ENCODE measurements at places on chromosomes 5 and 9. TPM values are rescaled to one million over a fixed set of nuclear protein-coding genes. Genes with fewer than 3 reads are reported as not detected.

SPINK4 gene
- total RNA-seq: not detected

ADAM19 gene
- total RNA-seq: 37.7 TPM

MYORG gene
- total RNA-seq: 19.8 TPM

DNA sequence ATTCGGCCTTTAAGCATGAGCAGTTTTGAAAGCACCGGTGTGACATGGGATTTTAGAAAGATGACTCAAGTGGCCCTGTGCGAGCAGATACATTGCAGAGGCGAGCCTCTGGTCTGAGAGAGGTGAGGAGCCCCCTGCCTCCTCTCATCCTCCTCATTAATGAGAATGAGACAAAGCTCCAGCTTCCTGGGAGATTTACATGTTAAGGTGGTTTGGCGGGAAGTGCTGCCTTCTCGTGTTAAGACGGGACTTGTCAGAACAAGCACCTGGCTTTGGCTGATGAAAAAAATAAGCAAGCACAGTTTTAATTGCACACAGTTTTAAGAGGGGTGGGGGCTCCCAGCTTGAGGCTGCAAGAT, 68.1 kb downstream of the ACTL7B start:
- no peak for DNase-seq

DNA sequence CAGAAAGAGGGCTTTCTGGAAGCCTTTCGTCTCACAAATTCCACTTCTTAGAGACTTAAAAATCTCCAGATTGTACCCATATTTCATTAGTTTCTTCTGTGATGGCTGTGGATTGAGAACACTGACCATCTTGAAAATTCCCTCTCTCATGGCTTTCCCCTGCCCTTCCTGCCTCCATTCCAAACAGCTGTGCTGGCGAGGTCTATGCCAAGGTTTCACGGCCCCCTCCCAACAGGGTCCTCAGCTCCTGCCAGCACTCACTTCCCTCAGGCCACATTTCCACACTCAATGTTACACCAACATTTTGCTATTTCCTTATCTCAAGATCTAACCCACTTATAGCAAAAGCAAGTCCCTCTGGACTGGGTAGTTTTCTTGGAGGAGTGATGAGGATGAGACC, 40.3 kb upstream of the EQTN start:
- DNase-seq: no peak

- no peak for DNase-seq
Observed at GRCh38 chr5:121945261-121945660, 16.5 kb upstream of the SRFBP1 start.

DNA sequence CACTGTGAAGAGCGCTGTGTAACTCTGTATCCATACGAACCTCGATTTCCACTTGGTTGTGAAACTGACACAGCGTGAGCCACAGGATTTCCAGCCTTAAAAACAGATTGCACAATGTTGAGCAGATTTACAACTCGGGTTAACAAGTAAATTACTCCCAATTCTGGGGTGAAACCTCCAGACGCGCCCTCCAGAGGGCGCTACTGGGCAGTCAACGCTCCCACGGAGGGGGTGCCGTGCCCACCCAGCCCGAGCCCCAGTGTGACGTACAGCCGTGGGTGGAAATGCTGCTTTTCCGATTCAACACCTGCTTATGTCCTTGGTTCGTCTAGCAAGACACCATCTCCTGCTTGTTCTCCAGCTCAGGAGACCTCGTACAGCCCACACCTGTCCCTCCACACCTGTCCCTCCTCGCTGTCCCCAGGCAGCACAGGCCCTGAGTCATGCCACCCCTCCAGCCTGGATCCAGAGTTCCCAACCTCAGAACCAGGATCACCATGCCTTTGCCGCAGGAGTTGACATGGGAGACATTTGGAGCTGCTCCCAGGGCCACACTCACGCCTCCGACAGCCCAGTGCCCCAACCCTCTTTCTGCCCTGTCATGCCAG, 34.4 kb upstream of the SLC6A3 start:
- peak; percentile 96 for DNase-seq

GRCh38 chr9:33903157-33903780, 86.3 kb downstream of the UBE2R2 start:
- DNase-seq: no peak

DNA sequence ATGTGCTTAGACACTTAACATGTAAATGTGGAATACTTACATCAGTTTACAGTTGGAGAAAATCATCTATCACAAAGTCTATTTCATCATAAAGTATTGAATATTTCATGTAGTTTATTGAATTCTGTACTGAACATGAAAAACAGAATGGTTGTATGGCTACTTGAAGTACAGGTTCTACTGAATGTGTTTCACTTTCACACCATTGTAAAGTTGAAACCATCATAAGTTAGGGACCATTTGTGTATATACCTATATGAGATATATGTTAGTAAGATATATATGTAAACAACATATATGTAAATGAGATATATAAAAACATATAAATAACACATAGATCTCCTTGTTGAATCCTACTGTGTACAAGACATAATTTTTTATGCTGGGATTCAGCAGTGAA, 63.0 kb upstream of the TAF11L2 start:
- DNase-seq: no peak

DNA sequence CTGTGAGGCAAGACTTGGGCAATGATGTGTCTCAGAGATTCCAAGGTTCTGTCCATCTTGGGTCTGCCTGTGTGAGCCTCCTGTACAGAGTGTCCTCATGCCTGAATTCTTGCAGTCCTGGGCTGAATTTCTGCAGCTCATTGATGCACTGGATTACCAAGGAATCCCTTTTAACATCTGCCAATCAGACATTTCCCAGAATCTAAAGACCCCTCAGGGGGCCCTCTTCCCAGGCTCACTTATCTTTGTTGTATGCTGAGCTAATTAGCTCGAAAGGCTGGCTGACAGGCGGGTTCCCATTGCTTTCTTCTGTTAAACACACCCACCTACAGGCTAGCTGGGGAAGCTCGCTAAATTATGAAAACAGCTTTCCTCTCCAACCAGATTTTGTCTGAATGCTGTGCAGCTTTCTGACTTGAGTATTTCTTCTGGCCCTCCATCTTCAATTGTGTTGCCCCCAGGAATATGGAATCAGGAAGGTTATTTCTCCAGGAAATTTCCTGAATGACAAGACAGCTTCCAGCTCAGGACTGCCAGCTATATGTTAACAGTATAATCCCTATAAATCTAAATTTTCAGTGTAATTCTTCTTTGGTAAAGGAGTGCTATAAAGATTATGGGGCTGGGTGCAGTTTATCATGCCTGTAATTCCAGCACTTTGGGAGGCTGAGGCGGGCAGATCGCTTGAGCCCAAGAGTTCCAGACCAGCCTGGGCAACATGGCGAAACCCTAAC, at the start of gene LIX1:
TSS of gene LIX1 (minus strand) at position 91 of the 734 bp plus-strand sequence. CDS start at position 56, 35 bp downstream.
- DNase-seq: peak; percentile 24

DNA sequence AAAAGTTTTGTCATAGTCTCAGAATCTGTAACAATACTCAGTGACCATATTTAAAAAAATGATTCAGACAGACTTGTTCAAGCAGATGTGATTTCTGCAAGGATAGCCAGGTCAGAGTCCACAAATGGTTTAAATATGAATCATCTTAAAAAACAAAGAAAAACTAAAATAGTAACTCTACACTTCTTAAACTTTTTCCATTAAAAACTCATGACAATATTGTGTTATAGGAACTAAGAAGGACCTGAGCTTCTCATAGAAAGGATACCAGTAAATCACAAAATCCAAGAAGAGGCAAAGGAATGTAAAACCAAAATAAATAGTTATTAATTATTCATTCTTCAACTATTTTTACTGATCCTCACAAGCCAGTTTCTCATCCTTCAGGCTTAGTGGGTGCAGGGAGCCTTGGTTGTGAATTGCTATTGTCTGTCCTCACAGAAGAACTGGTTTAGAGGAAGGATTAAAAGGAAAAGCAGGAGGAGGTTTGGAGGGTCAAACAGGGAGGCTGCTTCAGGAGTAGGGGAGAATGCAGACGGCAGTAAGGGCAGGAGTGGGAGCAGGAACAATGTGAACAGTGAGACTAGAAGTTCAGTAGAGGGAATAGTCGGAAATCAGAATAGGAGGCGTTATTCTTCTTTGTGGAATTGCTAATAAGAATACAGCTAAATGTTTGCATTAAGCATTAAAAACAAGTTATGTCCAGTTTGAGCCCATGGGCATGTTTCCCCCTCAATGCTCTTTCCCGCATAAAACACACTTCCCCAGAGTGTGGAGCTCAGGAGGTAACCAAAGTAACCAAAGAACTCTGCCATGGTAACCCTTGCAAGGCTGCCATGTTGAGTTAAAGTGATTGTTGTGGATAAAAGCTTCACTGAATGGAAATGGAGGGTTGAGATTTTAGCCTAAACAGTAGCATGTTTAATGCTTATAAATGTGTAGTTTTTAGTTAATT, 110.7 kb downstream of the CCDC192 start:
- DNase-seq: no peak

DNA sequence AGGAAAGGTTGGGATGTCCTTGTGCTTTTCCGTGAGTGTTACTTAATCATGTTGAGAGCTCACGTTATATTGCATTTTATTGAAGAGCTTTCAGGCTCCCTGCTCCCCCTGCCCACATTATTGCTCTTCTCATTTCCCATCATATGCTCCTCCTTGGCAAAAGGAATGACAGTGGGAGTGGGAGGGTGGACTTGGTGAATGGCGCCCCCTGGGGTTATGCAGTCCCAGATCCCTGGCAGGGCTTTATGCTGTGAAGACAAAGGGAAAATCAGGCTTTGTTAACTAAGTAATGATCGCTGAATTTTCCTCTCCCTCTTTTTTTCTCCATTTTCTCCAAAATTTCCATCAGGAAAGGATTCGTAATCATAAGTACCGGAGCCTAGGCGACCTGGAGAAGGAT, 166.6 kb downstream of the SMARCA2 start:
- DNase-seq: peak; percentile 70

DNA sequence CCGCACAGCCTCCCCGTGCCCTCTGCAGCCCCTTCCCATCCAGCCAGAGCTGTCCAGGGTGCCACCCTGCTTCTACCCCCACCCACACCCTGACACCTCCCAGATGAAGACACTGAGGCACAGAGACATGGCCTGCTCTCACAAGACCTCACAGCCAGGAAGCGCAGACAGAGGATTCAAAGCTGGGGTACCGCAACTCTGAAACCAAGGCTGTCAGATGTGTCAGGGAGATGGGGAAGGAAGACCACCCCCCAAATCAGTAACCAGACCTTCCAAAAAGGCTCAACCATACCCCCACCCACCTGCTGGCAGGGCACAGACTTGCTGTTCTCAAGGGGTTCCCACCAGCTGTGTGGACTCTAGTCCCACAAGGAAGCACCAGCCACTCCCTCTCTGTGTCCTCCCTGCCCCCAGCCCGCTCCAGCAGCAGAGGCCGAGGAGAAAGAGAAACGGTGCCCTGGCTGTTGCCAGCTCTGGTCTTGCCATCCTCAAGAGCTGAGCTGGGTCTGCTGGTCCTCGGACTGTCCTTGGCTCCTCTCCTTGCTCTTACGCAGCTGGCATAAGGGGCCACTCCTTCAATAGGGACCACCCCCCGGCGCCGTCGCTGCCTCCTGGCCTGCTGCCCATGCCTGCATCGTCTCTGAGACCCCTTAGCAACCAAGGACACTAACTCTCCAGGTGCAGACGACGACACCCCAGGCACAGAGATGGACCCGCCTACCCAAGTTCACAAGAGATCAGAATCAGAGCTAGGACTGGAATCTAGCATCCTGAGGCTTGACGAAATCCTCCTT, 699 bp downstream of the AKNA start:
- no peak for DNase-seq

DNA sequence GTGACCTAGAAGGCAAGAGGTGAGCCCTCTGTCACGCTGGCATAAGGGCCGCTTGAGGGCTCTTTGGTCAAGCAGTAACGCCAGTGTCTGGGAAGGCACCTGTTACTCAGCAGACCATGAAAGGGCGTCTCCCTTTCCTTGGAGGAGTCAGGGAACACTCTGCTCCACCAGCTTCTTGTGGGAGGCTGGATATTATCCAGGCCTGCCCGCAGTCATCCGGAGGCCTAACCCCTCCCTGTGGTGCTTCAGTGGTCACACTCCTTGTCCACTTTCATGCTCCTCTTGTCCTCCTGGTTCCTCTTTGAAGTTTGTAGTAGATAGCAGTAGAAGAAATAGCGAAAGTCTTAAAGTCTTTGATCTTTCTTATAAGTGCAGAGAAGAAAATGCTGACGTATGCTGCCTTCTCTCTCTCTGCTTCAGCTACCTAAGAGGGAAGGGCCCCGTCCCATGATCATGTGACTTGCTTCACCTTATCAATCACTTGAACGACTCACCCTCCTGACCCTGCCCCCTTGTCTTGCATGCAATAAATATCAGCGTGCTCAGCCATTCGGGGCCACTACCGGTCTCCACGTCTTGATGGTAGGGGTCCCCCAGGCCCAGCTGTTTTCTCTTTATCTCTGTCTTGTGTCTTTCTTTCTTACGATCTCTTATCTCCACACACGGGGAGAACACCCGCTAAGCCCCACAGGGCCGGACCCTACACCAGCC, 16.7 kb upstream of the SCGB3A1 start:
- DNase-seq: peak; percentile 23

DNA sequence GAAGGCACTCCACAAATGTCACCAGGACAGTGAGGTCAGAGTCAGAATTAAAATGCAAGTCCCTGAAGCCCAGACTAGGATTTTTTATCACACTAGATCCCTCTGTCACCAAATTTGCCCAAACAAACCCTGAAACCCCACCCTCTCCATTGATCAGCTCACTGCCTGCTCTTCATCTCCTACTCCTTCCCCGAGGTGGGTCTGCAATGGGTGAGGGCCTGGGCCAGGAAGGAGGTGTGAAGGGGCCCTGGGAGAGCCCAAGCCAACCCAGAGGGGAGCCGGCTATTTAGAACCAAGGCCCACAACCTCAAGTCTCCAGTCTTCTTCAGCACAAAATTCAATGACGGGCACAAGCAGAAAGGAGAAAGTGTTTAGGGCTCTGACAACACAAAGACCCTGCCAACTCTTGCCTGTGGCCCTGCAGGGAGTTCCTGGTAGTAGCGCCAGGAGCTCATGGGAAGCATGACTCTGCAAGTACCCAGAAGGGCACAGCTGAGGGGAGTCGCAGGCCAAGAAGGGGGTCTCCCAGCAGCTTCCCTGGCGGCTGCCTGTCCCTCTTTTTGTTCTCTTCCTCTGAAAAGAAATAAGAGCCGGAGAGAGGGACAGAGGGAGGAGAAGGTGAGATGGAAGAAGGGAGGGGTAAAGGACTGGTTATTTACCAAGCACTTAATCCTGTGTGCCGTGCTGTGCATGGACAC, 5.5 kb downstream of the FOXI1 start:
- DNase-seq: no peak
